Stimulated activated CD4-positive, alpha-beta T cell treated with anti-CD3 and anti-CD28 coated beads, Interleukin-15, amount 100 ng/mL, for 24 hours (primary cell): ENCODE measurements at places on chromosomes 7 and 10.

DNA sequence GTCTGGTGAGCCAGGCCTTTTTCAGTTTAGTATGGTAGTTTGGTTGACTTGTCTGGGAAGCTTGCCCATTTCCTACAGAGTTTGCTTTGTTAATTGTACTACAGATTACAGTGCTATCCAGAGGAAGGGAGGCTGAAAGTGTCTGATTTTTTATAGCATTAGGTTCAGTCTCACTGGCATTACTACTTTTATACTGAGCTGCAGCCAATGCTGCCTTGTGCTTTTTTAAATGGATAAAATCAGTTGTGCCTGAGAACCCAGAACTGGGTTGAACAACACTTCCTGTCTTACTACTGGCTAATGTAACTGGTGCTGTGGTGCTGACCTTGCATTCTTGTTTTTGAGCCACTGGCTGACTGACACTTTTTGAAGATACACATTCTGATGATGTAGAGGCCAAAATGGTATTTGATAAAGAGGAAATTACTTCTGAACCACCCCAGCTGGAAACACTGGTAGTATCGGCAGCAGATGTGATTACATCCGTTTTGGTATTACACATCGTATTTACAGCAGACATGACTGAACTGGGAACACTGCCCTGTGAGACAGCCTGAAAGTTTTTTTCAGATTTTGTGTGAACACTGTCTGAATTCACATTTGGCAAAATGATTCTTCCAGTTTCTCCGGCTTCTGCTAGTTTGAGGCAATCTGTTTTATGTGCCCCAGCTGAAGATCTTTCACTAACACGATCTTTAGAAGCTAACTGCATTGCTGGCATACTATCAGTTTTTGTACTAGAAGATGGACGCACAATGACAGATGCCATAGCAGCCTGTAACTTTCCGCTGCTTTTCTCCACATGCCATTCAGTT lies 74.1 kb downstream of the NRBF2 start:
- no peak for DNase-seq

DNA sequence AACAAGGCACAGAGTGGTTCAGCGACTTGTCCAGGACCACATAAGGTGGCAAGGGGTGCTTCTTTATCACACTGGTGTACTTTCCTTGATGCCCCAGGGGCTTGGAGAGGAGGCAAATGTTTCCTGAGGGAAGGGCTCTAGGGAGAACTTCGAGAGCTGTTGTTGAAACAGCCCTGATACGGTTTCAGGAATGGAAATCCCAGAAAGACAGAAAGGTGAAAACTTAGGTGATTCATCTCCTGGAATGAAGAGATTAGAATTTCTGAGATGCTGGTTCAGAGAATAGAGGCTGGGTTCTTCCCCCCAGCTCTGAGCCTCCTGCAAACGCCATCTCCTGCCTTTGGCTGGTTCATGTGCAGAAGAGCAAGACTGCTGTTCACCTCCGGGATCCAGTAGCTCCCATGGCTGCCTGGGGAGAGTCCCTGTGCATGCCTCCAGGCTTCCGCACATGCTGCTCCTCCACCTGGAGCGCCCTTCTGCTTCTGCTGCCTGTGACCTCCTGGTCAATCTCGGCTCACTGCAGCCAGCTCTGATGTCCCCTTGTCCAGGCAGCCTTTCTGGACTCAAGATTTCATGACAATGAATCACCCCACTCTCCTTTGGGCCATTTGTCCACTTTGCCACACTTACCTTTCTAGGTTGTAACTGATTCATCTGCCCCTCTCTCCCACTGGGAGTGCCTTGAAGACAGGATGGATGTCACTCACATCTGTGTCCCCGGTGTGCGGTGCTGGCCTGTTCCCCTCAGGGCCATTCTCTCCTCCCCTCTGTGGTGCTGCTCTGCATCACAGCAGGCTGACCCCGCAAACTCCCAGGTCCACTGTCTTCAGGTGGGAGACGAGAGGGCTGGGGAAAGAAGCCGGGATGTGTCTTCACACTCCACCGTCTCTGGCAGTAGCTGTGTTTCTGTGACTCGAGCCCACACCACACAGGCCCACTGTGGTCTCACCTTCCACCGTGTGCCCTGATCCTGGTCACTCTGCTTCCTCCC lies 3.6 kb upstream of the CDH23 start:
- DNase-seq, result no peak

- no peak for DNase-seq
Measured at GRCh38 chr7:50448823-50449222, 1.3 kb downstream of the FIGNL1 start.

GRCh38 chr10:15815242-15815885 lies 44.9 kb downstream of the MINDY3 start:
- no peak for DNase-seq

DNA sequence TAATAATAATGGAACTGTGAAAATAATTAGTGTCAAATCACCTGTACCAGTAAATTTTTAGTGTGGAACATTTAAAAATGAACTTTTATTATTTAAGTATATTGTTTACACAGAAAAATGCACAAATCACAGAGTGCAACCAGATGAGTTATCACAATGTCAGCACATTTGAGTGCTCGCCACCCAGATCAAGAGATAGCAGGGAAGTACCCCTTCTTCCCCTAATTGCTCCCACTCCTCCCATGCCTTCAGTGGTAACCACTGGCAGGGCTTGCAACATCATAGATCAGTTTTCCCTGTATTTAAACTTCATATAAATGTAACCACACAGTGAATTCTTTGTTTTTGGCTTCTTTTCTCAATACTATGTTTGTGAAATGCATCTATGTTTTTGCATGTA lies 7.8 kb upstream of the GPR141 start:
- no peak for DNase-seq

GRCh38 chr10:103666087-103666761 lies 172.7 kb downstream of the NEURL1 start:
- peak; percentile 32 for DNase-seq

- no peak for DNase-seq
Measured at GRCh38 chr10:53076948-53077347, 304.4 kb upstream of the MBL2 start.

- no peak for DNase-seq
Measured at GRCh38 chr7:131039355-131039762, 288.3 kb upstream of the MKLN1 start.

GRCh38 chr10:27561334-27561733 lies 57.2 kb downstream of the RAB18 start:
- no peak for DNase-seq

- DNase-seq, result no peak
Measured at GRCh38 chr7:26265065-26265464, 26.6 kb upstream of the SNX10 start.

- DNase-seq, result no peak
Measured at GRCh38 chr7:112462236-112462635, 12.0 kb downstream of the IFRD1 start.

DNA sequence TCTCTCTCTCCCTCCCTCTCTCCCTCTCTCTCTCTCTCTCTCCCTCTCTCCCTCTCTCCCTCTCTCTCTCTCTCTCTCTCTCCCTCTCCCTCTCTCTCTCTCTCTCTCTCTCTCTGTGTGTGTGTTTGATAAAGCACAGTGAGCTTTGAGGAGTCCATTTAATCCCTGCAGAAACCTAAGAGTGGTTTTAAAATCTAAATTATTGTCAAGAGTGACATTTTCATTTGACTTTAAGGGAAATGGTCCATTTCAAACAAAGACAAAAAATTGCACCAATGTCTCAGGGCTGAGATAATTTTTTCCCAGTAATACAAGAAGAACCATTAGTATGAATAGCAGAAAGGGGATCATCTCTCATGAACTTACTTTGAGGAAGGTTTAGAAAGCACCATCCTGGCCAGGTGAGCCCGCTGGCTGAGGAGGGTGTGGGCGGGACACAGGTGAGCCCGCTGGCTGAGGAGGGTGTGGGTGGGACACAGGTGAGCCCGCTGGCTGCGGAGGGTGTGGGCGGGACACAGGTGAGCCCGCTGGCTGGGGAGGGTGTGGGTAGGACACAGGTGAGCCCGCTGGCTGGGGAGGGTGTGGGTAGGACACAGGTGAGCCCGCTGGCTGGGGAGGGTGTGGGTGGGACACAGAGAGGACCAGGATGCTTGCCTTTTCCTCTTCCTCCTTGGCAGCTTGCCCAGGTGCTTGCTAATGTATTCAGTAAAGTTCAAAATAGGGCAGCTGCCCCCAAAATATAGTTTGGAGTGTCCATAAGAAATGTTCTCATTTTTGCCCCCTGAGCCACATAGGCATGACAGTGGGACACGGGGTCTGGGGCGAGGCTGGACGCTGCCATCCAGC lies 125.0 kb downstream of the DNAJB6 start:
- DNase-seq, result no peak

GRCh38 chr10:63586043-63586442 lies 64.8 kb downstream of the REEP3 start:
- no peak for DNase-seq

DNA sequence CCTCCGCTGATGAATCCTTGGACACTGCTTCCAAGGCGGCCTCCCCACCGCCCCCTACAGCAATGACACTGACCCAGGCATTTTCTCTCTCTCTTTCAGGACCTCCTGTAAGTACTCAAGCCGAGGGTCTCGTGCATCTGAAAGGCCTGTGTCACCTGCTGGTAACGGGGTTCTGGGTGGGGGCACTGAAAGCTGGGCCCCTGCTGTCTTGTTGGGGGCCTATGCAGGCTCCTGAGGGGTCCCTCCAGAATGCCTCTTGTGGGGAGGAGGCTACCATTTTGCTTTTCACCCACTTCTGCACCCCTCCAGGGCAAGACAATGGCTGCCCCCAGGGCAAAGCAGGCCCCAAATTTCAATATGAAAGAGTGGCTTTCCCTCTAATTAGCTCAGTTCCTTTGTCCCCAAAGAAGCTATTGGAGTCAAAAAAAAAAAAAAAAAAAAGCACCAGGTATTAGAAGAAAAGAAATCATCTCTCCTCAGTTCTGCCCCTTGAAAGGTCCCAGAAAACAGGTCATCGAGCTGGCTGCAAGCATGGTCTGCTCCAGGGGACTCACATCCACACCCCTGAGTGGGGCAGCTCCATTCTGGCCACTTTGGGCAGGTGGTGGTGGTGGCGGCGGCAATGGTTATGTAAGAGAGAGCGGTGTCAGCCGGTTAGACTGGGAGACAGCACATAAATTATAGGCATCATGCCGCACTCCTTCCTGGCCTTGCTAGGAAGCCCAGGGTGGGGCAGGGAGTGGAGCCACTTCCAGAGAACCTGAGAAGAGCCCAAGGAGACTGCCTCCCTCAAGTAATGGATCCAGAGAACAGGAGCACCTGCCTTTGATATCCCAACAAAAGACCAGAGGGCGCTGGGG lies 66.2 kb downstream of the COL13A1 start:
- DNase-seq, result no peak

GRCh38 chr10:109200646-109201045 lies 722.7 kb downstream of the XPNPEP1 start:
- no peak for DNase-seq

- no peak for DNase-seq
Measured at GRCh38 chr10:119265691-119266090, 58.3 kb downstream of the GRK5 start.

- no peak for DNase-seq
Measured at GRCh38 chr10:10794791-10795191, 222.9 kb upstream of the CELF2 start.

DNA sequence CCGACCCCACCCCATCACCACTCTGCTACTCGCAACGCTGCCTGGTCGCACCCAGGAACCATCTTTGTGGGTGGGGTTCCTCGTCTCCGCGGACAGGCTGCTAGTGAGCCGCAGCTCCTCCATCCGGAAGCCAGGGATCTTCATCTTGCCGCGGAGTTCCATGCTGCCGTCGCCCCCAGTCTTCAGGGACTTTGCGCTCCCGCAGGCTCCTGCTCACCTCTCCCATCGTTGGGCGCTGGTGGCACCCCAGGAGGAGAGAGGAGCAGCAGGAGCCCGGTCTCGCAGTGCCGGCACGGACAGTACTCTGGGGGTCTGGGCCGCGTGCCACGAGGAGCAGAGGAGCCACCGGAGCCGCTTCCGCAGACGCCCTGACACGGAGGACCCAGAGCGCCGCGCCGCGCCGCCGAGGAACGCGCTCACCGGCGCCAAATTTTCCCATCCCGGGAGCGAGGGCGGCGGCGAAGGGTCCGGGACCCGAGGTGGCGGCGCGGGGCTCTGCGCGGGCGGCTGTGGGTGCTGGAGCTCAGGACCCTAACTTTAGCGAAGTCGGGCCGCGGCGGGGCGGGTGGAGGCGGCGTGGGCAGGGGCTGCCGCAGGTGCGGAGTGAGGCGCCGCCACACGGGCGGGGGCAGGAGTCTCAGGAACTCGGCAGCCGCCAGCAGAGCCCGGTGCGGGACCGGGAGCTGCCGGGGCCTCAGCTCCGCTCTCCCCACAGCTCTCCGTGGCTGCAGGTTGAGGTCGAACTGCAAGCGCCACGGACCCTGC lies 750.1 kb upstream of the SORCS1 start:
- DNase-seq, result no peak

GRCh38 chr7:73560109-73560835 lies 2.8 kb upstream of the BCL7B start:
- DNase-seq, result peak; percentile 17

GRCh38 chr10:33333260-33334101 lies 986 bp downstream of the NRP1 start:
- peak; percentile 53 for DNase-seq
